ENCODE measurements at places on chromosomes 7 and 10.

- no peak for DNase-seq
Measured at GRCh38 chr10:22598478-22598877, 115.9 kb downstream of the PIP4K2A start.

DNA sequence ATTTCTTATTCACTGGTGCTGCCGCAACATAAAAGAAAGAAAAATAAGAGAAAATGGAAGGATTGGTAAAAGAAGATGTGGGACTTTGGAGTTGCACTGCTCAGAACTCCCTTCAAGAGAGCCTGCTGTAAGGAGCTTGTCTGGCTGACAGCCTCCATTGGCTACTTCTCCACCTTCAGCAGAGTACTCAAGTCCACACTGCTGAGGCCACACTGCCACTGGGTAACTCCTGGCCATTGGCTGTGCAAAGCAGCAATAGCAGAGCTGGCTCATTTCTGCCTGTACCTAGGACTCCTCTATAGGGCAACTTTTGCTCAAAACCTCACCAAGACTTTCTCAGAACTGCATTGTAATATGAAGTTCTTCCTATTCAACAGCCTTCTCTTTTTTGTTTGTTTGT lies 38.7 kb upstream of the PCLO start:
- no peak for DNase-seq

GRCh38 chr7:65462148-65462716 lies 88.6 kb downstream of the ZNF92 start:
- DNase-seq: no peak

DNA sequence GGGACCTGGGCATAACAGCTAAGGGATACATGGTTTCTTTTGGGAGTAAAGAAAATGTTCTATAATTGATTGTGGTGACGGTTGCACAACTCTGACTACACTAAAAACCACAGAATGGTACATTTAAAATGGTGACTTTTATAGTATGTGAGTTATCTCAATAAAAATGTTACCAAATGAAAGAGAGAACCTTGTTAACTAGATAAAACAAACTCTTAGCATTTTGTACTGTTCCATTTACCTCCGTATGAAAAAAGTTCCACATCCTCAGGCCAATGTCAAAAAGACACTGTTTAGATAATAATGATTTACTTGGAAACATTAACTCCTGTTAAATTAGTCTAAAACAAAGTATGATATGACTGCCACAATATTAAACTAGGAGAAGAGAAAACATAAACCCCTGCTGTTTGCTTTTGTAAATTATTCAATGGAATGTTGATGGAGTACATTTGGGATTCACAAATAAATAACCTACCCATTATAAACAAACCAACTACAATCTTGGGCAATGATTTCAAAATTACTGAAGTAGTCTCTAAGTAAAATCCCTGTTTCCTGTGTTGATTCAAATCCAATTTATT lies 60.7 kb downstream of the SMURF1 start:
- DNase-seq: no peak

- no peak for DNase-seq
Measured at GRCh38 chr10:103832806-103833205, 22.6 kb downstream of the SH3PXD2A start.

Data from CD4-positive, alpha-beta T cell treated with Interleukin-17A for 1 hour (primary cell).